ENCODE measurements at places on chromosomes 5 and 9. TPM values are rescaled to one million over a fixed set of nuclear protein-coding genes. Genes with fewer than 3 reads are reported as not detected.

DNA sequence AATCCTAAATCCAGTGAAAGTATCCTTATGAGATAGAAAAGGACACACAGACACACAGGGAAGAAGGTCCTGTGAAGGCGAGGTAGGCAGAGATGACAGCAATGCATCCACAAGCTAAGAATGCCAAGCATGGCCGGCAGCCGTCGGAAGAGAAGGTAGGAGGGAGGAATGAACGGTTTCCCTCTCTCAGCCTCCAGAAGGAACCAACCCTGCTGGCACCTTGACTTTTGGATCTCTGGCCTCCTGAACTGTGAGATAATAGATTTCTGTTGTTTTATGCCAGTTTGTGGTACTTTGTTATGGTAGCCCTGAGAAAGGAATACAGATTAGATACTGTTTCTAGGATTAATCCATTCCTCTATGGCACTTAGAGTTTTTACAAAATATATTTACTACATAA, 76.1 kb upstream of the PANK3 start:
- DNase-seq, result no peak

GRCh38 chr9:110874963-110875674, 163.2 kb downstream of the LPAR1 start:
- no peak for DNase-seq

- DNase-seq, result no peak
These were observed 370.6 kb downstream of the NTRK2 start for GRCh38 chr9:85040146-85040545.

DNA sequence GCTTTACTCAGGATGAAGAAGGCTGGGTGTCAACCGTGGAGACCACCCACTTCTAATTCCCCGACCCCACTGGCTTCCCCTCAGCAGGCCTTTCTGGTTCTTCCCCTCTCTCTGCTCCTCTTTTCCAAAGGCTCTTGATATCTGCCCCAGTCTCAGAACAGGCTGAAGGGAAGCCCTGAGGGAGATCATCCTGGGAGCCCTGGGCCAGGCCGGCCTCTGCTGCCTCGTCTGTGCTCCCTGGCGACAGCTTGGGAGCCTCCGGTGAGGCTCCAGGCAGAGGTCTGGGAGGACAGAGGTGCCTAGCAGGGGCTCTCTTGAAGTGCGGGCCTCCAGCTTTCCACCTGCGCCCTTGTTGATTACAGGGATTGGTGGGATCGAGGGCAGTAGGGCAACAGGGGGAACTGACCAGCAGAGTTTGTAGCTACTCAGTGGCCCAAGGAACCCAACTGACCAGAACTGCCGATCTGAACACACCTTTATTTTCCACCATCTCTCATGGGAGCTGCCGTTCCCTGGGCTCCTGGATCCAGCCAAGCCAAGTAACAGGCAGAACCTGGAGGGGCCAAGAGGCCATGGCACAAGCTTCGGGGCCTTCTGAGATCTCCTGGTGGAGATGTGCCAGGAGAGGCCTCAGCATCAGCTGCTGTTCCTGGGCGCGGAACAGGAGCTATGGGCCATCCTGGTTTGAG, 198.5 kb downstream of the CACNA1B start:
- no peak for DNase-seq

- peak; percentile 98 for DNase-seq
These were observed 226.8 kb downstream of the TMEM167A start for GRCh38 chr5:82850393-82850792.

GRCh38 chr9:106019702-106020101, 325.4 kb downstream of the TMEM38B start:
- no peak for DNase-seq

GRCh38 chr5:128193665-128194390, 110.3 kb downstream of the SLC12A2 start:
- DNase-seq, result no peak

DNA sequence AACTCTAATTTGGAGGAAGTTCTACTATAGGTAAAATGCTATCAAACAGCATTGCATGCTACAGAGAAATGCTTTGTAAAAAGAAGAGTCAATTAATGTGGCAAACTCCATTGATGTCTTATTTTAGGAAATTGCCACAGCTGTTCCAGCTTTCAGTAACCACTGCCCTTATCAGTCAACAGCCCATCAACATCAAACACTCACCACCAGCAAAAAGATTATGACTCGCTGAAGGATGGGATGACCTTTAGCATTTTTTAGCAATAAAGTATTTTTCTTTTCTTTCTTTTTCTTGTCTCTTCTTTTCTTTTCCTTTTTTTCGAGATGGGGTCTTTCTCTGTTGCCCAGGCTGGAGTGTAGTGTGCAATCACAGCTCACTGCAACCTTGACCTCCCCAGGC, 26.0 kb downstream of the CRHBP start:
- no peak for DNase-seq

DNA sequence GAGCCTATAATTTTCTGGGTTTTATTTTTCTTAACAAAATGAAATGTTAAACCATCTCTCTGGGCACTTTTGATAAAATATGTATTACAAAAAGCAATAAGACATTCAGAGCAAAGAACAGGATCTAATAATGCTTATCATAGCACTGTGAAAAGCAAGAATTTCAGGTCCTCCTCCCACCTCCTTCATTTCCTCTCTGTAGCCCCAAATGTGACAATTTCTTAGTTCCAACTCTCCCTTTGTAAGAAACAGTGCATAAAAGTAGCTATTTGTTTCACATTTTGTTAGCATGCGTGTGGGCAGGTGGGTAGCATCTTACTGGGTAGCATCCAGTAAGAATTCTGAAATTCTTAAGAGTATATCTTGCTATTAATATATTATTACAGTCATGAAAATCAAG, 130.9 kb upstream of the RASA1 start:
- DNase-seq, result no peak

DNA sequence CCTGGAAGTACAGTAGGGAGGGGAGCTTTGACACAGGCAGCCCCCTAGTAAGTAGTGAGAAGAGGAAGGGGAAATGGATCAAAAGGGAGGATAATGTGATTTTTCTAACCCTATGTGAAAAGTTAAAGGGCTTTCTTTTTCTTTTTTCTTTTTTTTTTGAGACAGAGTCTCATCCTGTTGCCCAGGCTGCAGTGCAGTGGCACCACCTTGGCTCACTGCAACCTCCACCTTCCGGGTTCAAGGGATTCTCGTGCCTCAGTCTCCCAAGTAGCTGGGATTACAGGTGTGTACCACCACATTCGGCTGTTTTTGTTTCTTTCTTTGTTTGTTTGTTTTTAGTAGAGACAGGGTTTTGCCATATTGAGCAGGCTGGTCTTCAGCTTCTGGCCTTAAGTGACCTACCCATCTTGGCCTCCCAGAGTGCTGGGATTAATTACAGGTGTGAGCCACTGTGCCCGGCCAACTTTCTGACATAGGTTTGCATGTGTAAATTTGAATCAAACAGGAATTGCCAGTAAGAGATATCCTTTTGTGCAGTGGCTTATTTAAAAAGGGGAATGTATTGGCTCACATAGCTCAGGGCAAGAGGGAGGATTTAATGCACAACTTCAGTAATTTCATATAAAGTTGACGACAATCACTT, 13.4 kb upstream of the PRDM6 start:
- DNase-seq, result no peak

DNA sequence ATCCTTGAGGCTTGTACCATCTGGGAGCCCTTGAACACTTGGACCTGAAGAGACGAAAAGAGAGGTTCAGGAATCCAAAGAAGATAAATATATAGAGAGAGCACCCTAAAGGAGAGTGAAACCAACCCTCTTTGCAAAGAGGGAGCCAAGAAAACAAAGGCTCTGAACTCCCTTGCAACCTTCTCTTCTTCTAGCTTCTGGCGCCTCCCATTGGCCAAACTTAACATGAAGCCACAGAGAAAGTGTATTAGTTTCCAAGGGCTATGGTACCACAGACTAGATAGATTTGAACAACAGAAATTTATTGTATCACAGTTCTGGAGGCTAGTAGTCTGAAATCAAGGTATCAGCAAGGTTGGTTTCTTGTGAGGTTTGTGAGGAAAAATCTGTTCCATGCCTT, 175.1 kb downstream of the HCN1 start:
- DNase-seq, result peak; percentile 30

- DNase-seq, result no peak
These were observed 444.8 kb downstream of the SPOCK1 start for GRCh38 chr5:137054335-137054734.

DNA sequence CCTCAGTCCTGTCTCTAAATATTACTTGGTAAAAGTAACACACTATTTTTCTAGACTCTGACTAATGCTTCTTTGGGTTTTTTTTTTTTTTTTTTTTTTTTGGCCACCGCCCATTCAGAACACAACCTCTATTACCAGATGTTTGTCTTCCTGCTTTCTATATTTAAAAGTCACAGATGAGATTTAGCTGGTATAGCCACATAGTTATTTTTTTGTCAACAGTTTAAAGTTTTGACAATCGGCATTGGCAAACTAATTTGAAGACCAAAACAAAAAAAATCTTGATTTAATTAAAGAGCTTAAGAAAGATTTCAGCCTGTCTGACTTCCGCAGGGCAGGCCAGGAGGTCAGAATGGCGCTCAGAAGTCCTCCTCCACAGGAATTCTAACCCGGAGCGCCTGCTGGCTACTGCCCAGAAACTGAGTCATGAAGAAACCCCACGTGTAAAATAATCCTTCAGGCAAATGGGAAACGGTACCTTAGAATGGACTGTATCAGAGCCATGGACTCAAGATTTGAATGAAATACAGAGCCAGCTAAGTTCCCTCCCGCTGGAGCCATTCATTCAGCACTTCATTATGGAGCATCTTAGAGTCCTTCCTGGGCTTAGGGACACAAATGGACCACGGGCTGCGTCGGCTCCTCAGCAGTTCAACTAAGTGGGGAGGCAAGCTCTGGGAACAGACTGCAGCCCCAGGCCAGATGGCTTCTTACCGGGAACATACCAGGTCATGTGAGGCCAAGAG, 55.6 kb downstream of the PTPDC1 start:
- peak; percentile 93 for DNase-seq

- no peak for DNase-seq
These were observed 42.0 kb downstream of the PDCD1LG2 start for GRCh38 chr9:5552301-5552700.

DNA sequence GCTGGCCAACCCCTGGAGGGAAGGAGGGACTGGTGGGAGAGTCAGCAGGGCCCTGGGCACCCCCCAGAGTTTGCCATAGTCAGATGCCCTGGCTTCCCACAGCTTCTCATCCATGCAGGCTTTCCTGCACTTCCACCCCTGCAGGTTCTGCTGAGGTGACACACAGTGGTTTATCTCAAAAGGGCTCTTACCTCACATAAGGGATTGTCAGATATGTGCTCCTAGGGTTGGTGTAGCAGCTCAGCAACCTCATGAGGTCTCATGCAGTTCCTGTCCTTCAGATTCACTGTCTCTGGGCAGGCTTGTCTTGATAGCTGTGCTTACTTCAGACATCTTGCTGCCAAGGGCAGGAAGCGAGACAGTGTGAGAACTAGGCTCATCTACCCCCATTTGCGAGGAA, 143.4 kb downstream of the KDM4C start:
- no peak for DNase-seq

DNA sequence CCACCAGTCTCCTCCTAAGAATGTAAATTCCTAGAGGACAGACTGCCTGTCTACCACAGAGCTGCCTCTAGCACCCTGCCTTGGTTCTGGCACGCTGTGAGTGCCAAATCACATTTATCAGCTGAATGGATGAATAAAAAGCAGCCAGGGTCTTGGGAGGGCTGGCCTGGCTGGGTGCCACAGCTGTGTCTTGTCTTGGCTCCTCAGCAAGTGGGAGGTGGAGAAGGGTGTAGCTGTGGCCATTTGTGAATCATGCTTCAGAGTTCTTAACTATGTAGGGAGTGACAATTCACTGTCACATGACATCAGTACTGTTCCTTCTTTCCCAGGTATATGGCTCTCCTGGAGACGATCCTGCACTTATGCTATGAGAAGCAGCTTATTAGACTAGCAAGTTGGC, 70.6 kb downstream of the DCP2 start:
- DNase-seq, result peak; percentile 20

DNA sequence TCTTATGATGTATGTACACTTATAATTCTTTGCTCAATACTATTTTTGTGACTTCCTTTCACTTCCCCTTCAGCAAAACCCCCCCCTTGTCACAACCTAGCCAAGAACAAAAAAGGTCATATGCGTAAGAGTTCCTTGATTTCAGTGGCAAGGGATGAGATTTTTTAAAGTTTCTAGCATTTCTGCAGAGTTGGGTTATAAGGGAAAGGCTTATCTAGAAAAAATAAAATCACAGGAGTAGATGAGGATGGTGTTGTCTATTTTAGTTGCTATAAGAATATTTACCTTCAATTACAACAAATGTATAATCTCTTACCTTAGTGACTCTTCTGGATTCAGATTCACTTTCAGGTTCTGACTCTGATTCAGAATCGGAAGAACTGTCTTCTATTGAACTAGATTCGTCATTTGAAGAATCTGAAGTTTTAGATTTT, 184.6 kb downstream of the AP3B1 start:
- DNase-seq, result no peak

DNA sequence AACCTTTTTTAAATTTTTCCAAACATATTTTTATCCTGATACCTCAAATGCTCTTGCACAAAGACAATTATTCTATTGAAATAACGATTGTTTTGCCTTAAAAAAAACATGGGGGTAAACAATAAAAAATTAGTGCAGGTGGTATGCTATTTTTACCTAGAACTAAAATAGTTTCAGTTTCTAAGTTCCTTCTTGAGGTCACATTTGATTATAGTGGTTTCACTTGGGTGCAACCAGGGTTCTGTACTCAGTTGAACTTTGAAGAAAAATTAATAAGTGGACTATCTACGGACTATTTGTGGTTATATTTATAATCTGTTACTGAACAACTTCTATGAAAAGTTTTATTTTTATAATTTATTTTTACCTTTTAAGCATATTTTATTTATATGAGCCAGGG, 387.1 kb upstream of the IZUMO3 start:
- DNase-seq, result no peak

DNA sequence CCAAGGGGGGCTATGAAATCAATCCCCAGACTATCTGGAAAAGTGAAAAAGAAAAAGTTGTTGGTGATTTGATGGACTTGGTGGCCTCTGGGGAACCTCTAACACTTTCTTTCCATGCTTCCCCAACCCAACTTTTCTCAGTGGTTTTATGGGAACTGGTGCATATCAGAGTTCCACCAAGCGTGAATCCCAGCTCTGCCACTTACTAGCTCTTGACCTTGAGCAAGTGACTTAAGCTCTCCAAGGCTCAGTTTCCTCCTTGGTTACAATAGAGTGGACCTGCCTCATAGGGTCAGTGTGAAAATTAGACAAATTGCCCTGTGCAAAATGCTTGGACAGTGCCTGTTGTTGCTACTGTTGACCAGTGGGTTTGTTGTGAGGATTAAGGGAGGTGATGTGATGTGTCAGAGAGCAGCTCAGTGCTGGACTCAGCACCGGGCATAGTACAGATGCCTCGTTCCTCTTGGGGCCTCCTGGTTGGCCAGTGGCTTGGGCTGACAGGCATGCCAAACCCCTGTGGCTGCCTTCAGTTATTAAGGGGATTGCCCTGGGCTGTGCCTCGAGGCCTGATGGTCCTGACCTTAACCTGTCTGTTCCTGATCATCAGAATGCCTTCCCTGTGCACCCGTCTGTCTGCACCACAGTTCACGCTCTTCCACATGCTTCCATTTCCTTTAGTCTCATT, 49.3 kb downstream of the COL15A1 start:
- DNase-seq, result no peak

Gene SARDH
- total RNA-seq, result 8.4 TPM

Gene NIPAL4
- 0.17 TPM for total RNA-seq

Gene SPINK7
- not detected for total RNA-seq

Gene SLC36A2
- not detected for total RNA-seq

Gene DMGDH
- 1.7 TPM for total RNA-seq

Gene SIT1
- 0.92 TPM for total RNA-seq

Gene SLU7
- total RNA-seq, result 35.6 TPM

Gene PSAT1
- total RNA-seq, result 4.0 TPM

Gene PRDM9
- total RNA-seq, result not detected

Gene GPR151
- not detected for total RNA-seq

Gene C9
- total RNA-seq, result 0.43 TPM
